HEK293T (cell line): ENCODE measurements at places on chromosomes 7 and 10.

- no peak for DNase-seq
These were observed 88.1 kb downstream of the SEPTIN14 start for GRCh38 chr7:55774327-55775050.

DNA sequence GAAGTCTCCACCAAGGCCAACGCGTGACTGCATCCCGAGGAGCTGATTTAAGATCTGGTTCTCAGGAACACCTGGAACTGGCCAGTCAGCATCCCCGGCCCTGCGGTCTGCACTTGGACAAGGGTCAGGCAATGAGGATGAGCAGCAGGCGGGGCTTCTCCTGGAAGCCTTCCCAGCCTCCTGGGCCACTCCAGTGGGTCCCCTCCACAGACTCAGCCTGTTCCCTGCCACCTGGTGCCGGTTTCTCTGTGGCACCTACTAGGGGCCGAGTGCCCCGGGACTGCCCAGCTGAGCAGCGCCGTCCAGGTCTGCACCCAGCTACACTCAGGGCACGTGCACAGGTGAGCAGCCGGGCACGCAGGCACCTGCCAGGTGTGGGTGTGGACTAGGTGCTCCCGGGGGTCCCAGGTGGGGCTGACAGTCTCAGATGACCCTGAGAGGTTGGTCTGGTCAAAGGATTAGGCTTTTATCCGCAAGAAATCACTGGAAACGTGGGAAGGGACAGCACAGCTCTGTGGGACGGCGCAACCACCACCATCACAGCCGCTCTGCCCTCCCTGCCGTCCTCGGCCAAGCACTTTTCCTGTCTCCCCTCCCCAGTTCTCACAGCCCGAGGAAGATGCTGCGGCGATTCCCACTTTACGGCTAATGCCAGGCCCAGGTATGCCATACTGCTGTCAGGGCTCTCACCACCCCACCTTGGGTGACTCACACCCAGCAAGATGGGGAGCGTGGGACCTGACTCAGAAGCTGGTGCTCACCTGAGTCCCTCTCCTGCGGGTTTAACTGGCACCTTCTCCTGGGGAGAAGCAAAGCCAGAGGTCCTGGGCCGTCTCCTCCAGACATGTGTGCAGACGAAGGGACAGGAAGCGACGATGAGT, 166.0 kb downstream of the RNF216 start:
- no peak for DNase-seq

- DNase-seq: no peak
These were observed 14.0 kb upstream of the RALA start for GRCh38 chr7:39609113-39609934.

DNA sequence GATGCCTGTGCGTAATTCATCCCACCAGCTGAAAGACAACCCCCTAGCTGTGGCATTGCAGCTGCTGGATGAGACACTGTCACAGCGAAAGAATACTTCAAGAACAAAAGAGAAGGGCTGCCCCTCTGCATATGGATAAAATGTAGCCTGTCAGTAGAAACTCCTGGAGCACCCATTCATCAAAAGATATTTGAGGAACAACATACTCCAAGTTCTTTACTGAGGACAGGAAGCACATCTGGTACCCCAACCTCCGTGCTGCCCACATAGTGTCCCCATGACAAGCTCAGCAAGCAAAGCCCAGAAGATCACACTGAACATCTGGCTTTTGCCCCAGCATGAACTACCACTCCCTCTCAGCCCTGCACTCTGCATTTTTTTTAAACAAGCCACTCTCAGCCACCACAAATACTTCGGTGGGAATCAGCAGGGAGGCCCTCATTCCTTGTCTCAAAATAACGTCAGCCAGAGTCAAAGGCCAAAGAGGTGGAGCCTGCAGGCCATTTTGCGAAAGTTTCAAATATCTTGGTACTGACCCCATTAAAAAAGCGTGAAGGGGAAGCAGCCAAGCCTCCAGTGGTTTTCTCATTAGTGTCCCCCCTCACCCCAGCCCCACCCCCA, 1.7 kb downstream of the CREB3L2 start:
- DNase-seq: peak; percentile 46

DNA sequence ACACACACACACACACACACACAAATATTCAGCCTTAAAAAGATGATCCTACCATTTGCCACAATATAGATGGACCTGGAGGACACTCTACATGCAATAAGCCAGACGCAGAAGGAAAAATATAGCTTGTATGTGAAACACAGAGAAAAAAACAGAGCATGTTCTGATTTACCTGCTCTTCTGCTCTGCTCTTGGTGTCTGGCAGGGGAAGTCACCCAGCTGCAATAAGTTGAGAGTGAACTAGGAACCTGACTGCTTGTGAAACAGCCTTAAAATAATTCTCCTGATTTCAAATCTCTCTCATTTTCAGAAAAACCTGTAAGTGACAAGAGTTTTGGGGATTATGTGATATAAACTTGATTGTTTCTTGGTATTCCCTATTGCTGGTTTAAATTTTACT, 31.0 kb upstream of the KCND2 start:
- DNase-seq: no peak

DNA sequence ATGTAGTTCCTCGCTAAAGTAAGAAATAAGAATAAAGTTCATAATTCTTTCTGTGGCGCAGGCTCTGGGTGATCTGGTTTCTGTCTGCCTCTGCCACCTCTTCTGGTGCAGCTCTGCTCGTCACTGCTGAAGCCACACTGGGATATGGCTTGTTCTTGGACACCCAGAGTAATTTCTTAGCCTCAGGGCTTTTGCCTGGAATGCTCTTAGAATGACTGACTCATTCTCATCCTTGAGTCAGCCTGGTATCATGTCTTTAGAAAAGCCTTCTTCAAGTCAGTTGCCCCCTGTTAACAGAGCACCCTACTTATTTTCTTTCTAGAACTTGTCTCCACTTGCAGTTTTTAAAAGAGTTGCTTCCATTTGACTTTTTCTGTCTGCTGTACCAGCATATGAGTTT, 2.0 kb downstream of the ZSCAN25 start:
- DNase-seq: no peak

GRCh38 chr7:49618028-49618427, 155.4 kb upstream of the VWC2 start:
- DNase-seq: no peak

- DNase-seq: no peak
These were observed 153.6 kb downstream of the SEMA3D start for GRCh38 chr7:85033263-85033662.

DNA sequence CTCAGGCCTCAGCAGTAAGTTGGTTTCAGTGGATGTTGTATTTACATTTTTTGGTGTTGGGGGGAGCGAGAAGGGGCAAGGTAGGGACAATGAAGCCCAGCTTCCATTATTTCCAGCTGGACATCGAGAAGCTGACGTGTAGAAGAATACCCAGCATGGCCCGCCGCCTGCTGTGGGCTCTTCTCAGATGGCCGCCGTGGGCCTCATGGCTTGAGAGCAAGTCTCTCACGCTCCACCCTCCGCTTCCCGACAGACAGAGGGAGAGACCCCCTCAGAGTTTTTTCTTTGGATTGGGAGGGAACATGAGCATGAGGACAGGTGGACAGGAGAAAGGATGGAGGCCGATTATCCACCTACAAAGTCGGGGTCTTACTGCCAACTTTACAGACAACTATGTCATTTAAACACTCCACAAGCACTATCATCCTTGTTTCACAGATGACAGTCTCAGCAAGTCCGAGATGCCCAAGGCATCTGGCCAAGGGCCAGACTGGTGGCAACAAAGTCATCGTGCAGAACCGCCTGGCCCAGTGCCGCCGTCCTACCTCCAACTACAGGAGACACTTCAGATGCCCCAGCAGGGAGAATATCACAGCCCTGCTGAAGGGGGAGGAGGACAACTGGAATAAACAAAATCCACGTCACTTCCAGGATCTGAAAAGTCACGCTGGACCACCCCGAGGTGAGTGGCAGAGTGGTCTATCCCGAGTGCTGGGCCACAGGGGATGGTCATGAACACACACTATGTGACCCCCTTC, 195.9 kb downstream of the DIP2C start:
- DNase-seq: no peak

- DNase-seq: no peak
These were observed 243.2 kb downstream of the SDK1 start for GRCh38 chr7:3544202-3544601.

- DNase-seq: no peak
These were observed 104.4 kb upstream of the MACROH2A2 start for GRCh38 chr10:69948261-69948660.

DNA sequence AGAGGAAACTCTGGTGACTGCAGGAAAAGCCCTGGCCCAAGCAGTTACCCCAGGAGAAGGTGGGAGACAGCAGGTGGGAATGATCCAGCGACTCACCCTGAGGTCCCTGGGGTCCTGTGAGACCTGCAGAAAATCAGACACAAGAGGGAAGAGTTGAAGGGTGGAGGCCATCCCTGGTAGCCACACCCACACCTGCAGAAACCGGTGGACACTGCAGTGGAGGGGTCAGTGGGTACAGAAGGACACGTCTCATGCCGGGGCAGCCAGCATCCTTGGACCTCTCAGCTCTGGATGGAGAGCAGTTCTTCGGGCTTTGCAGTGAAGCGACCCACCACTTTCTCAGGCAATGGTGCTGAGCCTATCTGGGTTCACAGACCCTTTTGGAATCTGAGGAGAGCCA, 39.0 kb downstream of the COL17A1 start:
- no peak for DNase-seq

GRCh38 chr10:119517235-119518141, 25.0 kb downstream of the RGS10 start:
- DNase-seq: no peak

DNA sequence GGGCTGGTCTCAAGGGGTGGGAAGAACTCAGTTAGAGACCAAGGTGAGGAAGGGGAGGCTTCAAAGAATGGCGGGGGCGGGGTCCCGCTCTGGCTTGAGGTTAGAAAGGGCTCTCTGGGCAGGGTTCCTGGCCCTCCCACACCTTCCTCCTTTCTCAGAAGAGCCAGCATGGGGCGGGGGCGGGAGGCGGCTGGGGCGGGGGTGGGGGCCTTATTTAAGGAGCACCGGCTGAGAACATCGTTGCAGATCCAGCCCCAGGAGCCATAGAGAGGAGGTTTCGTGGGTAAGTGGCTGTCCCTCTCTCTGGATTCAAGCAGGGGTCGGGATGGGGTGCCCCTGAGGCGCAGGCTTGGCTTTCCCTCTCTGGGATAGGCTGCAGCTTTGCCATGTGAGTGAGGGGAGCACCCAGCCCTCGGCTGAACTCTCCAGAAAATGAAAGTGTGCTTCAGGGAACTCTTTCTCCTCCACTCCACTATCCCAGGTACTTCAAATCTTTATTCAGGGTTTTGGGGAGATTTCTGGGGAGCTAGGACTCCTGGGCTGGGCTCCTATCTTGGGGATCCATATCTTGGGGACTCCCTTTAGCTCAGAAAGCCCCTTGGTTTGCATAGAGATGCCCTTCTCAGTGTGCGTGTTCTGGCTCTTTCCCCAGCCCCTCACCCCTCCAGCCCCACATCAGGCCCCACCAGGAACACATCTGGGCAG, 3.3 kb upstream of the CUEDC2 start:
- DNase-seq: no peak

- no peak for DNase-seq
These were observed 45.2 kb downstream of the PRKG1 start for GRCh38 chr10:51119441-51119840.

DNA sequence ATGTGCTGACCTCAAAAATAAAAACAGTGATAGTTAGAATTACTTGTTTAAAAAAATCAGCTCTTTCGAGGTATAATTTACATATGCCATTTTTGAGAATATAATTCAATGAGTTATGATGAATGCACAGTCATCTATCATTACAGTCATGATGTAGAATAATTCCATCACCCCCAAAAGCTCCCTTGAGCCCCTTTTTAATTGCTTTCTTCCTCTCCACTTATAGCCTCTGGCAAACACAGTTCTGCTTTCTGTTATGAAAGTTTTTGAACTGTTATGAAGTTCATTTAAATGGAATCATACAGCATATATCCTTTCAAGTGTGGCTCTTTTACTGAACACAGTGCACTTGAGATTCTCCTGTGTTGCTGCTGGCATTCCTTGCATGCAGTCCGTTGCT, 41.4 kb downstream of the PRTFDC1 start:
- DNase-seq: no peak

- DNase-seq: peak; percentile 11
These were observed 27.0 kb downstream of the JMJD1C start for GRCh38 chr10:63438506-63439498.

GRCh38 chr7:54841772-54842697, 83.0 kb upstream of the SEC61G start:
- no peak for DNase-seq

DNA sequence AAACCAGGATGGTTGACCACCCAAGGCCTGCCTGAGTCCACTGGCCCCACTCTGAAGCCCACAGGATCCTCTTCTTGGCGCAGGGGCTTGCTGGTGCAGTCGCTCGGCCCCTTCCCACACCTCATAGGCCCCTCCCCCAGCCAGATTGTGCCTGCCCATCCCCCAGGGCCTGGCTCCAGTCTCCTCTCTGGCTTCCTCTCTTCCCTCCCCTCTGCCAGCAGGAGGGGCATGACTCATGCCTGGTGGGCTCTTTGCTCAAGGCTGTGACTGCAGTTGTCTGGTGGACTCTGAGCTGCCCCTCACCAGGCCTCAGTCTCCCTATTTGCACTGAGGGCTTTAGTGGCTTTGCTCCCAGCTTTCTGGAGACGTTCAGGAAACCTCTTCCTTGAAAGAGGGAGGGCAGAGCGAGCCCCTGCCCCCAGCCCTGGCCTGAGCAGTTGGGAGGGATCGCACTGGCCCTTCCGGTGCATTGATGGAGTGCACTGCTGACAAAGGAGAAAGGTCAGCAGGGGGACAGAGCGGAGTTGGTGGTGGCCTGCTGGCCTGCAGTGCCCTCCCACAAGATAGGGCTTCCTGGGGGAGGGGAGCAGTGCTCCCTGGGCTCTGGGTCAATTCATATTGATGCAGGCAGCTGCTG, 60.7 kb downstream of the ZMIZ1 start:
- DNase-seq: peak; percentile 49

DNA sequence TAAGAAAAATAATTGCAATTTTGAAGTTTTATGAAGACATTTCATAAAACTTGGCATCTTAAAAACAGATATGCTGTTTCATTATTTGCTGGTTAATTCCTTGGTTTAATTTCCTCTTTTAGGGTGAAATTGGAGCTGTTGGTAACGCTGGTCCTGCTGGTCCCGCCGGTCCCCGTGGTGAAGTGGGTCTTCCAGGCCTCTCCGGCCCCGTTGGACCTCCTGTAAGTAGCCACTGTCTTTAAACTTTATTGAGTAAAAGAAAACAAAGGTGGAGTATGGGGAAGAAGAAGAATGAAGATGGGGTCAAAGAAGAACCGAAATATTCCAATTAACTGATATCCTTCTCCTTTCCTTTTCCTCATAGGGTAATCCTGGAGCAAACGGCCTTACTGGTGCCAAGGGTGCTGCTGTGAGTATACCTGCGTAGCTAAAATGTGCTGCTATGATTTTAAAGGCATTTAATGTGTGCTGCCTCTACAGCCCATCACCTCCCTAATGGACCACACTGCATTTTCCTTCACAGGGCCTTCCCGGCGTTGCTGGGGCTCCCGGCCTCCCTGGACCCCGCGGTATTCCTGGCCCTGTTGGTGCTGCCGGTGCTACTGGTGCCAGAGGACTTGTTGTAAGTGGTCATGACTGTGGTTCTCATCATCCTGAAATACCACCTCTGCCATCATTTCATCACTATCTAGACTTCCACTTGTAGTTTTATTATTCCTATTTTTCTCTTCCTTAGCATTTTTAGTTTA, 14.7 kb downstream of the COL1A2 start:
- DNase-seq: no peak
